ENCODE measurements at places on chromosomes 2 and 18.
A peak's percentile ranks its signal among the peaks of the same experiment; 100 is the strongest.

DNA sequence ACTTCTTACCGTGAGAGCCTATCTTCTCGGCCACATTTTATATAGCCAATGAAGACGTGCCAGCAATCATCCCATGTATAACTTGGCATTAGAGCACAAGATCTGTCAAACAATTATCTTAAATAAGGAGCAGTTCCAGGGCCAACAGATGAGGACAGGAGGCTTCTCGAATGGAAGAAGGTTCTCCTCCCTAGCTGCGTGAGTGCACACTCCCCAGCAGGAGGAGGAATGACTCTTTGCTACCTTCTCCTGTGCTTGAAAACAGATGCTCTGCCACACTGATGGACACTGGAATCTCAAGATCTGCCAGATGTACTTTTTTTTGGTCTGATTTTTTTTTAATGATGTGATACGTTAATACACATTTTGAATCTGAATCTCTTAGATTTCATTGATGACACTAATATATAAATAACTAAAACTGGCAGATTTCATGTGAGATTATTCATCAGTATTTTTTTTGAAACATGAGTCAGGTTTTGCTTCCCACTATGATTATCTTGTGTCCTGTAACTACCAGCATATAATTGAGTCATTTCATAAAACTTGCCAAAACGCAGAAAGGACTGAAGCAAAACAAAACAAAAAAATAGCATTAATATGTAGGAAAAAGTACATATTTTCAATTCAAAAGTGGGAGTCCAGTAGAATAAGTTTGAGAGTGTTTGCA, 626 bp upstream of the VIT start:
- peak; percentile 69 for DNase-seq

DNA sequence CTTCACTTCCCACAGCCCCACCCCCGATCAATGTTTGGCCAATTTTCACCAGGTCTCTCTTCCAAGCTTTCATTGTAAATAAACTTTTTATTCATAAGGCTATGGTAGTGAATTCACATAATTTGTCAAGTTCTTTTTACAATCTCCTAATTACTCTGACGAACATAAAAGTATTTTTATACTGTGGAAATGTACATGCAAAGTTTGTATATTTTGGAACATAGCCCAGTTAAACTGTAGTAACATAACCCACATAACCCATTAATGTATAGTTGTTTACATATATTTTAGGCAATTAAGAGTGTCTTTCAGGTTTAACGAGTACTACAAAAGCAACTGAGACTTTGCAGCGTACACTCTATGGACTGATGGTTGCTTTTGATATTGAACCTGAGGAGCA, 228.3 kb upstream of the ERBB4 start:
- no peak for DNase-seq

GRCh38 chr2:148974095-148974494, 64.4 kb upstream of the LYPD6B start:
- DNase-seq = no peak

DNA sequence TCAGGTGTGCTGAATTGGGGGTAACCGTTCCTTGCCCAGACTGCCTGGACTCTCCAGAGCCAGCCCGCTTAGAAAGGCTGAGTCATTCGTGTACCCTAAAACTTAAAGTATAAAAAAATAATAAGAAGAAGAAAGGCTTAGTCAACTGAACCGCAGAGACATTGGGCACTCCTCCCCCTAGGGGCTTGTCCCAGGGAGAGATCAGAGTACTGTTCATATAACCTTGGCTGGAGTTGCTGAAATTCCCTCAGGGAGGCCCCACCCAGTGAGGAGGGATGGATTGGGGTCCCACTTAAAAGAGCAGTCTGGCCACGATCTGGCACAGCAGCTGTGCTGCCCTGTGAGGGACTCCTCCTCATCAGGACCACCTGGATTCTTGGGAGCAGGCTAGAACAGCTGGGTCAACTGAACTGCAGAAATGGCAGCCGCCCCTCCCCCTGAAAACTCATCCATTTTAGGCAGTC, 37.2 kb downstream of the ANKRD12 start:
- peak; percentile 10 for DNase-seq

GRCh38 chr18:6328621-6329010, 86.1 kb downstream of the L3MBTL4 start:
- DNase-seq = no peak

- DNase-seq = no peak
Observed at GRCh38 chr2:219429958-219430606, 4.6 kb upstream of the SPEG start.

DNA sequence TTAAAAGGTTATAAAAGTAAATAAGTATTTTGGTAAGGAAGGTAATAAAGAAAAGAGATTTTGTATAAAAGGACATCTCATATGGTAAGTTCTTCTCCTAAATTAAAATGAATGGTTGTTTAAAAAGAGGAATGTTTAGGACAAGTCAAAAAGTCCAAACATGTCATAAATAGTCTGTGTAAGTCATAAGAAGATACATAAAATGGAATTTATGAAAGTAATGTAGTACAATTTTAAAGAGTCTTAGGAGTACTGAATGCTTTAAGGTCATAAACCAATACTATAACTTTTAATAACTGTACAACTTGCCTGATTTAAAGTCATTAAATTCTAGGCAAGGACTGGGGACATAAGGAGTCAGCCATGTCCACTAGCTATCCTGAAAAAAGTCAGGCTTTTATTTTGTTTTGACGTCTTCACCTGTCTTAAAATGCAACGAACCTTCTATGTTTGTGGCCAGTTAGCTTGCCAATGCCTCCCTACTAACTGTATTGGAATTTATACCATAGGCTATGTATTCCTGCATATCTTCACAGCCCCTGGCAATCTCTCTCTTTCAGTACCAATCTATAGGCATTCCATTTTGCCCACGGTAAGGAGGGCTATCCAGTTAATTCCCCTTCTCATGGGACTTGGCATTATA, 312.3 kb upstream of the LRRTM4 start:
- no peak for DNase-seq

- no peak for DNase-seq
Observed at GRCh38 chr2:128714285-128714684, 395.6 kb upstream of the HS6ST1 start.
